ENCODE measurements at places on chromosomes 2 and 18.

DNA sequence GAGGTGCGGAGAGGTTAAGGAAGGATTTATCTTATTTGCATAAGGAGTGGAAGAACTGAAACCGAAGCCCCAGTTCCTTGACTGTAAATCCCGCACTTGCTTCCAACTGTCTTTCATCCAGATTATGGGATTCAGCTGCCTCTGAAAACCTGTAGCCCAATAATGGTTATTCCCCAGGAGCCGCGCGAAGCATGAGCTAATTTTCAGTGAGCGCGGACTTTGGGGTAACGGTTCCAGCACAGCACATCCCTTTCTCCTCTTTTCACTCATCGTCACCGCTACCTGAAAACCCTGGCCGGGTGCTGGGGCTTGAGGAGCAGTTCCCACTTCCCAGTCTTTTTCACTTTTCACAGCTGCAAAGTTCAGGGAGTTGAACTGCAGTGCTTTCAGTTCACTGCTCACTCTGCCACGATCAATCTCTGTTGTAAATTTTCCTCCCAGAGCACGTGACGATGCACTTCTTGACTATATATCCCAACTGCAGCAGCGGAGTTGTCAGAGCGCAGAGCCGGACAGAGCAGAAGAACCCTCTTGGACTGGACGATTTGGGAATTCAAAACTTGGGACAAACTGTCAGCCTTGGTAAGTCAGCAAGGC lies at the start of gene KCNE4:
Gene KCNE4, plus strand, starts transcription at position 498 of the 597 bp plus-strand sequence. CDS start 641 bp downstream, outside the sequence.
- no peak for DNase-seq

DNA sequence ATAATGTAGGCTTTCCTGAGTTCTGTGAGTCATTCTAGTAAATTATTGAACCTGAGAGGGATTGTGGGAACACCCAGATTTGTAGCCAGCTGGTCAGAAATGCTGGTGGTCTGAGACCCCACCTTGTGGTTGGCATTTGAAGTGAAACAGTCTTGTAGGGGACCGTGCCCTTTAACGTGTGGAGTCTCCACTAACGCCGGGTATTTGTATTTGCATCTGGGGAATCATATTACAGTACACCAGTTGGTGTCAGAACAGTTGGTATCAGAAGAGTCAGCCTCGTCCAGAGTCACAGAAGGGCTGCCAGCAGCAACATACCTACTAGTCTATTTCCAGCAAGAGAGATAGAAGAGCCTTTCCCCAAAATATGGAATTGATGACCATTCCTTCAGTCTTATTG lies 38.3 kb upstream of the PTPN4 start:
- DNase-seq, result no peak

- DNase-seq, result no peak
Observed at GRCh38 chr2:147603447-147603846, 241.4 kb upstream of the ACVR2A start.

DNA sequence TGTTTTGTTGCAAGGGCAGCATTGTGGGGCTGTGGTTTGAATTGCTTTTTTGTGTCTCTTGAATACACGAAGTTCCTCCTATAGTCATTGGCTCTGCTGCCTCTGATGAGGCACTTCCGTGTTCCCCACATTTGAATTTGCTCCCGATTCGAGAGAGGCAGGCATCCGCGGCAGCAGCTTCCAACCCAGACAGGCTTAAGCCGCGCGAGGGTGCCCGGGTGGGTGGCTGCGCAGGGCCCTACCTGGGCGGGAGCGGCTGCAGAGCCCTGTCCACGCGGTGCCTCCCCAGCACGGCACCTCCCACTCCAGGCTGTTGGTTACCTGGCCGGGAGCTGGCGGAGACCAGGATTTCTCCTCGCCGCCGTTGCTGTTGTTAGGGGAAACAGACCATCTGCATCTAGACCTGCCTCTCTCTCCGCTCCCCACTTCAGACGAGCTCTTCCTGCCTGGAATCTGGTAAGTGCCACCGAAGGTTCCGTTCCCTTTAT lies 151.3 kb downstream of the NEDD4L start:
- DNase-seq, result peak; percentile 41

DNA sequence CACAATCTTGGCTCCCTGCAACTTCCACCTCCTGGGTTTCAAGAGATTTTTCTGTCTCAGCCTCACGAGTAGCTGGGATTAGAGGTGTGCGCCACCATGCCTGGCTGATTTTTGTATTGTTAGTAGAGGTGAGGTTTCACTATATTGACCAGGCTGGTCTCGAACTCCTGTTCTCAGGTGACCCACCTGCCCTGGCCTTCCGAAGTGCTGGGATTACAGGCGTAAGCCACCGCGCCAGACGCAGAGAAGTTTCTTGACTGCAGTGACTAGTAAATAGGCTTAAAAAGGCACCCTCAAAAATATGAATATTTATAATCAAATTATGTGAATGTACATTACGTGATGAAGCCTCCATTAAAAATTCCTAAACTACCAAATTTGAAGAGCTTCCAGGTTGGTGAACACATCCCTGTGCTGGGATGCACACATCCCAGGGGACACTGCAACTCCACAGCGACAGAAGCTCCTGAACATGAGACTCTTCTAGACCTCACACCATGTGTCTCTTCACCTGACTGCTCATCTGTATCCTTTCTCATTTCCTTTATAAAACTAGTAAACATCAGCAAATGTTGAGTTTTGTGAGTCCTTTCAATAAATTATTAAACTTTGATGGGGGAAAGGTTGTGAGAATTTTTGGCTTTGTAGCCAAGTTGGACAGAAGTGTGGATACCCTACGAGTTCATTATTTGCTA lies 203.3 kb upstream of the SPOPL start:
- DNase-seq, result no peak

DNA sequence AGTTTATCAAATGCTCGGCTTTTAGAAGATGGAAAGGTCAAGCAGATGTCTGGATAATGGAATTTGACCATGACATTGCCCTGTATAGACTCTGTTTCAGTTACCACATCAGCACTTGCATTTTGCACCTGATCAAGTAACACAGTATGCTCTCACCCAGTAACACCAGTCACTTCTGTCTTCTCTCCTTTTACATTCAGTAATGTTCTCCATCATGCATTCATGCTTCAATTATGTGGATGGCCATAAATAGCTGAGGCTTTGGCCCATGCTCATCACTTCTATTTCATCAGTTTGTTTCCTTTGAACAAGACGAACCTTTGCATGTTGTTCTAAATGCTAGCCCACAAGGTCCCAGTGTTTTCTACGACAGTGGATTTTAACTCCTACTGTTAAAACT lies 322.9 kb upstream of the ACVR2A start:
- no peak for DNase-seq

GRCh38 chr2:176601066-176601465 lies 331.8 kb downstream of the MTX2 start:
- no peak for DNase-seq

DNA sequence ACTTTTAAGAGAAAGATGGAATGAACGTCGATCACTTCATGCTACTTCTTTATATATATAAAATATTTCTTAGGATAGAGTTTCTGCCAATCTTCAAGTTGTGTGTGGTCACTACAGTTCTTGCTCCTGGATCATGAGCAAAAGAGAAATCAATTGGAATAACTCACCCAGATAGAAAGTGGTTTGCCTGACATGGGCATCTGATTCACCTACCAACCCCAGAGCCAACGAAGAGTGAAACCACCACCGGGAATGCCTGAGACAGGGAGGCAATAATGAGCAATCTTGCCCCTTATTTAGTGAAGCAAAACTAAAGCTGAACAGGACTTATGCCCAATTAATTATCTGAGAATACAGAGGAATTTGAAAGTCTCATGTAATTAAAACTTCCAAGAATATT lies 250.2 kb upstream of the REG3G start:
- DNase-seq, result no peak

GRCh38 chr2:236078297-236079255 lies 89.6 kb downstream of the GBX2 start:
- DNase-seq, result no peak

DNA sequence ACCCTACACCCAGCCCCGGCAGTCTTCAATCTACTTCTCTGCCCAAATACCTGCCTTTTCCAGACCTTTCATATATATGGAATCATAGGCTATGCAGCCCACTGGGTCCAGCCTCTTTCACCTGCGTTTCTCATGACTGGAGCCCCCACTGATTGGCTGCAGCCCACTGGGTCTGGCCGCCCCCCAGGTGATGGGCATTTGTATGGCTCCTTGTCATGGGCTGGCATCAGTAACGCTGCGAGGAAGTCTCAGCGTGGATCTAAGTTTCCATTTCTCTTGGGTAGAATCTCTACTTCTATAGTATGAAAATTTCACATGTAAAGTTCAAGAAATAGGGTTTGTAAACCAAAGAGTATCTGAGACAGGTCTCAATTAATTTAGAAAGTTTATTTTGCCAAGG lies 281.9 kb downstream of the NDUFA10 start:
- no peak for DNase-seq

GRCh38 chr2:33207151-33207740 lies 260.5 kb downstream of the LTBP1 start:
- DNase-seq, result no peak

GRCh38 chr2:6358985-6359384 lies 506.7 kb downstream of the CMPK2 start:
- DNase-seq, result no peak
